ENCODE measurements at places on chromosomes 16 and 17.
A peak's percentile ranks its signal among the peaks of the same experiment; 100 is the strongest.

DNA sequence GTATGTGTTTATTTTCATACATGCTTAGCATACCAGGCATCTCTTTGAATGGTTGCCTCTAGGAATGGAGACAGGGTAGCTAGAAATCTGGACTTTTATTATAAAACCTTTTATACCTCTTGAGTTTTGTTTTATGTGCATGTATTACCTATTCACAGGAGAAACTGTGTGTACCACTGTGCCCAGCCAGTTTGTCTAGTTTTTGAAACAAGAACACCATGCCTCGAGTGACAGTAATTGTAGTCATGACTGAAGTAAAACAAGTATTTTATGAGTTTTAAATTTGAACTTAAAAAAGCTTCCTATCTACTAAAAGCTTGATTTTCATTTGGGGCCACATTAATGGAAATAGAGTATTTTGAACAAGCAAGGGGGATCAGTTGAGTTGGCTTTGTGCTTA is 57.4 kb downstream of the SNTB2 start:
- DNase-seq: no peak

- no peak for DNase-seq
Measured at GRCh38 chr16:15973421-15973820, 24.0 kb downstream of the ABCC1 start.

- no peak for DNase-seq
Measured at GRCh38 chr16:72425571-72426341, 253.8 kb upstream of the PMFBP1 start.

DNA sequence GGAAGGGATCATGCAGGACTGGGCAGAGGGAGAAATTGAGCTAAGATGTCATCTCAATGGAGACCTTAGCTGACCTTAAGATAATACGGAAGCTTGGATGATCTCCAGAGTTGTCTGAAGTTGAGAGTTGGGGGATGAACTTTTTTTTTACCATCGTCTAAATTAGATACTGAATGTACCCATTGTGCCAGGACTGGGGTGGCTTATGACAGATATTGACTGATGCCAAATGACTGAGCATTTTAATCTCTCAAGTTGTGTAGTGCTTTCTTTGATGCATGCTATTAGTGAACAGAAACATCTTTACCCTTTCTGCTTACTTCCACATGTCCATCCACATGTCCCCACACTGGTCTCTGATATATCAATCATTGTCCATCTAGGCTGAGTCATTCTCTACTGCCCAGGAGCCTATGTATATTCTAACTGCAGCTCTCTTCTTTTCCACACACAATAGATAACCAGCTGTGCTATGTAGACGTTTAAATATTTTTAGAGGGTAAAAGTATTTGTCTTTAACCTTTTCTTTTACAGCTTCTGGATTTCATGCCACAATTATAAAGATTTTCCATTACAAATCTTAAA is 60.2 kb upstream of the ZKSCAN2 start:
- DNase-seq: no peak

- DNase-seq: no peak
Measured at GRCh38 chr16:54847207-54847606, 83.5 kb upstream of the IRX5 start.

DNA sequence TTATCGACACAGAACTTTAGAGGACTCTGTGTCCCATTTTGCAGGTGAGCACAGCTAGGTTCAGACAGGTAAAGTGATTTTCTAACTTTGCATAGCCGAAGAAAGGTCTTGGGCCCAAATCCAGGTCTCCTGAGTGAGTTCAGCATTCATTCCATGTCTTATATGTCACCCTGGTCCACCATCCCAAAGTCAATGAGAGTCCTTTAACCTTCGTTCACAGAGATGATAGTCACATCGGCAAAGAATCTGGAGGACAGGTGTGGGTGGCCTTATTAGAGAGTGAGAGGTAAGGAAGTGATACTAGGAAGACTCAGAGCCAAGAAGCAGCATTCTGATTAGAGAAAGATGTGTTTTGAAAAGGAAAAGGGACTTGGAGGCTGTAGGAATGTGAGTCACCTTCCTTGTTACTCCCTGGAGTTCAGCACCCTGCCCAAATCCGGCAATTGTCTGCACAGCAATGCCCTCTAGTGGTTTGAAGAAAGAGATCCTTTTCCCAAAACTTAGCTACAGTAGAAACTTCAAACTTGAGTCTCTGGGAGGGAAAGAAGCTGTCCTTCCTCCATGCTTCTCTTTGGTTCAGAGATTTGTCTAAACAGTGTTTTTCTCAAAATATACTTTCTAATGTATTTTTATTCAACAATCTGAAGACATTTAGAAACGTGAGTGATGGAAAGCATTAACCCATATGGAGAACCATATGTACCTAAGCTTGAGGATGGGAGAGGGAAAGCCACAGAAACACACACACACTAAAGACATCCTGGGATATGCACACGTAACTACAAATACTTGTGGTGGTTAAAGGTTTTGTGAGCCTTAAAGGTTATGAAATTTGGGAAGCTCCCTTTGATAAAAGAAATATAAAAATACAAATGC is 96.4 kb upstream of the SHISA6 start:
- no peak for DNase-seq

GRCh38 chr17:57501016-57501415 is 244.1 kb downstream of the CCDC182 start:
- DNase-seq: no peak

GRCh38 chr16:8740775-8741355 is 56.6 kb downstream of the TMEM186 start:
- no peak for DNase-seq

GRCh38 chr16:67548265-67549126 is 13.8 kb upstream of the CTCF start:
- DNase-seq: no peak

GRCh38 chr17:69434164-69434579 is 19.7 kb downstream of the MAP2K6 start:
- peak; percentile 42 for DNase-seq

GRCh38 chr17:19370493-19370960 is 7.8 kb upstream of the MAPK7 start:
- no peak for DNase-seq

GRCh38 chr16:76309639-76310335 is 32.6 kb downstream of the CNTNAP4 start:
- DNase-seq: no peak

DNA sequence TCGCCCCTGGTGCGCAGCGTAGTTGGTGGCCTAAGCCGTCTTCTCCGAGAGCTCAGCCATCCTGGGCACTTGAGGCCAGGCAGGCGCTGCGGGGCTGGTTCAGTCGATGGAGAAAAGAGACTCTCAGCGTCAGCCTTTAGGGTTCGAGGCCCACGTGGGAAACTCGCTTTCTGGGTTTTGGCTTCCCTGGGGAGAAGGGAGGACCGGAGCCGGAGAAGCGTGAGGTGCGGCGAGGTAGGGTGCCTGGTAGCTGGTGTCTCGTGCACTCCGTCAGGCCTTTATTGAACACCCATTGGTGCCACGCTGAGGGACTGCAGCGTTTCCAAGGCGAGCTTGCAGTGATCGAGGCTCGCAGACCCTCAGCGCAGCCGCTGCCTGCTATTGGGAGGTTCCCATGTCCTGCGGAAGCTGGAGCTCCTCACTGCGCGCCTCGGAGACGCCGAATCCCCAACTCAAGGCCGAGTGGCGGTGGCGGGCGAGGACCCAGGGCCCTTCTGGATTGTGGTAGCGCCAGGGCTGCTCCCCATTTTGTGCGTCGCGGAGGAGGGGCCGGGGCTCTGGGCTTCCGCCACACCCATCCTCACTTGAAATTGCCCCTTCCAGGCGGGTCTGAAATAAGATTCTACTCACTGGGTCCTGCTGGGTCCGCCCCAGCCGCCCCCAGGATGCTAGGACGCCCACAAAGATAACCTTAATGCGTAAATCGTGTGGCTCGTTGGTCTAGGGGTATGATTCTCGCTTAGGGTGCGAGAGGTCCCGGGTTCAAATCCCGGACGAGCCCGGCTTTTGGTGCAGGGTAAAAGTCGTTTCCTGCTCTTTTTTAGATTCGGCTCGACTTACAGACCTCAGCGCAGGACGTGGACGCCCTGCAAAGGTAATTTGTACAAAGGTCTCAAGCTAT is 1.2 kb downstream of the OR1F1 start:
- DNase-seq: peak; percentile 18

DNA sequence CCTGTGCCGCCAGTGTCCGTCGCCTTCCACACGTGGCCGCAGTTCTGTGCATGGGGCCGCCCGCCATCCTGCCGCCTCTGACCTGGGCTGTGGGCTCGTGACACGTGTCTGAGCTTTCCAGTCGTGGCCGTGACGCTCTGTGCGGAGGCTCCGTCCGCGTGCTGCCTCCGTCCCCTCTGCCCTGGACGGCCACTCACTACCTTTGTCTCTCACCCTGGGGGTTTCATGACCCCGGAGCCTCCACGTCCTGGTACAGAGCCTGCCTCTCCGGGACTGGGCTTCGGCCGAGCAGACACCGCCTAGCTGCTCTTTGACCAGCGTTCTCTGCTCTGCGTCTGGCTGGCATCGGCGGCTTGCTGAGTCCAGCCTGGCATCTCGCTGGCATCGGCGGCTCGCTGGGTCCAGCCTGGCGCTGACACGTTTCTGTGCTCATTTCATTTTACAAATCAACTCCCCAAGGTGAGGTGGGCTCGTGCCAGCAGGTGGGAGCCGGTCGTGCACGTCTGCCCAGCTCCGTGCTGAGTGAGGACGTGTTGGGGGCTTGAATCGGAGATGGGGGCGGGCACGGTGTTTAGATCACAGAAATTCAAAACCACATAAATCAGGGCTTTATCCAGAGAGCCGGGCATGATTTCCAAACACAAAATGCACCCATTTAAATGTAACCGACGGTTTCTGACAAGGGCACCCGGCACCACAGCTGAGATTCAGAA is 44.3 kb upstream of the GNG13 start:
- DNase-seq: no peak

Data from NCI-H2081 (cell line).